ENCODE measurements at places on chromosomes 4 and X.

- DNase-seq, result no peak
Measured at GRCh38 chr4:38166082-38166481, 205.9 kb downstream of the PTTG2 start.

- no peak for DNase-seq
Measured at GRCh38 chr4:125979950-125980349, 665.2 kb downstream of the FAT4 start.

GRCh38 chrX:11558972-11559371, 106.7 kb downstream of the ARHGAP6 start:
- no peak for DNase-seq

DNA sequence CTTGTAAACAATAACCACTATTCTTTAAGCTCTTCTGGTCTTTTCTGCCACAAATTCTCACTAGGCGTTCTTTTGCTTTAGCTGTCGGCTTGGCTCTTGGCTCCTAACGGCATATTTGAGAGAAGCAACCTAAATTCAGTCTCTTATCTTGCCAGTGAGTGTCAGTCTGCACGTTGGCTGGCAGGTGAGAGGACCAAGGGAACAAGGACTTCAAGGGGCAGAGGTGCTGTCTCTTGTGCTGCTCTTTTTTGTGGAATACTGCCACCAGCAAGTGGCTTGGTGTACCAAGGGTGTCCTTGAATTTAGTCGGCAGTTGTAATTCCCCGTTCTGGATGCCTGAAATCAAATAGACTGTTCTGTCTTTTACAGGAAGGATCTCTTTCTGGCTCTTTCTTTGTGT, 77.8 kb upstream of the SLC4A4 start:
- no peak for DNase-seq

DNA sequence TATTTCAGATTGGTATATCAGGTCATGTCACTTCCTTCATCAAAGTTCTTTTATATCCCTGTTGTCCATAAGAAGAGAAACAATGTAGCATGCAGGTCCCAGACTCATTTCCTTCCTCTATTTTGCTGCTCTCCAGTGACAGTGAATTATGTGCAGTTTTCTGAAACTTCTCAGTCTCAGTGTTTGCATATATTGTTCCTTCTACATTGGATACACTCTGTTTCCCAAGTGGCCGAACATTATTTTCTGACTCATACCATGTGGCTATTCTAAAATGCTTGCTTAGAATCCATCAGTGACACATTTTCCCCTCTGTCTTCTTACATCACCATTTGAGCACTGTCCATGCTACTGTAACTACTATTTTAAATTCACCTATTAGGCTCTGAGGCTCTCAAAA, 305.7 kb downstream of the PDHA2 start:
- no peak for DNase-seq

GRCh38 chrX:107603429-107604159, 24.7 kb upstream of the PRPS1 start:
- DNase-seq, result no peak

DNA sequence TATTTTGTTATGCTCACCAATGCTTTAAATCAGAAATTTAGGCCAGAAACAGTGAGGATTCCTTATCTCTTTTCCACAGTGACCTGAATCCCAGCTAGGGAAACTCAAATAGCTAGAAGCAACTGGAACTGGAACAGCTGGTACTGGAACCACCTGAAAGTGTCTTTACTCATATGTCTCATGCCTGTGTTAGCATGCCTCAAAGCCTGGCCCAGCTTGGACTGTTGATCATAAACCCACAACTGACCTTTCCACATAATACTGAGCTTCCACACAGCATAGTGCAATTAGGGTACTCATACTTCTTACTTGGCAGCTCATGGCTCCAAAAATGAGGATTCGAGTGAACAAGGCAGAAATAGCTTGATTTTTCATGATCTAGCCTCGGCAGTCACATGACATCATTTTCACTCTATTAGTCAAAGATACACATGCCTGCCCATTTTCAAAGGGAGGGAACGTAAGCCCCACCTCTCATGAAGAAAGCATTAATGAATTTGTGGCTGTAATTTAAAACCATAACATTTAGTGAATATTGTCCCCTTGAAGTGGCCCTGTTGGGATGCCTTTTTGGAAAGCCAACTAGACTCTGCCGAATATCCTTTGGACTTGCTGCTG, 80.8 kb upstream of the ACSL1 start:
- no peak for DNase-seq

DNA sequence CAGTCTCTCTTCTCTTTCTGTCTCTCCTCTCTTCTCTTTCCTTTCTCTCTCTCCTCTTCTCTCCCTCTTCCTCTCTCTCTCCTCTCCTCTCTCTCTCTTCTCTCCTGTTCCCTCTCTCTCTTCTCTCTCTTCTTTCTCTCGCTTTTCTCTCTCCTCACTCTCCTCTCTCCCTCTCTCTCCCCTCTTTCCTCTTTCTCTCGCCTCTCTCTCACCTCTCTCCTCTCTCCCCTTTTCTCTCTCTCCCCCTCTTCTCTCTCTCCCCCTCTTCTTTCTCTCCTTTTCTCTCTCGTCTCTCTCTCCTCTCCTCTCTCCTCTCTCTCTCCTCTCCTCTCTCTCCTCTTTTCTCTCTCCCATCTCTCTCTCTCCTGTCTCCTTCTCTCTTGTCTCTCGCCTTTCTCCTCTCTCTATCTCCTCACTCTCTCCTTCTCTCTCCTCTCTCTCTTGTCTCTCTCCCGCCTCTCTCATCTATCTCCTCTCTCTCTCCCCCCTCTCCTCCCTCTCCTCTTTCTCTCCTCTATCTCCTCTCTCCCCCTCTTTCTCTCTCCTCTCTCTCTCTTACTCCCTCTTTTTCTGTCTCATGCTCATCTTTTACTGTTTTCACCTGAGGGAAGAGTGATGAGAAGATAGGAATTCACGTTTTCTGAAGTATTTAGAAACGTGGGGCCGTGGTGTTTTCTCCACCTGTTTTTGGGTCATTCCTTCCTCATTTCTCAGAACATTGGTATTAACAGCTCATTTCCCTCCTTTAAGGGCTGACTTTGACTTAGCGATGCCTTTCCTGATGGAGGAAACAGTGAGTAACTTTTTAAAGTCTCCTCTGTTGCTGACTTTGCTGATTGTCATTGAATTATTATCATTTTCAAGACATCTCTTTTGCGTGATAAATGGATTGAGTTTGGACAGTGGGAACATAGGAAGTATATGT, 80.6 kb upstream of the CD99 start:
- DNase-seq, result no peak

- DNase-seq, result peak; percentile 50
Measured at GRCh38 chrX:131830400-131831184, 192.5 kb upstream of the STK26 start.

- DNase-seq, result no peak
Measured at GRCh38 chr4:153207567-153207966, 3.3 kb downstream of the TRIM2 start.

GRCh38 chr4:123083646-123084045, 161.2 kb upstream of the NUDT6 start:
- DNase-seq, result no peak

GRCh38 chrX:29746326-29746725, 469.0 kb upstream of the MAGEB2 start:
- no peak for DNase-seq

DNA sequence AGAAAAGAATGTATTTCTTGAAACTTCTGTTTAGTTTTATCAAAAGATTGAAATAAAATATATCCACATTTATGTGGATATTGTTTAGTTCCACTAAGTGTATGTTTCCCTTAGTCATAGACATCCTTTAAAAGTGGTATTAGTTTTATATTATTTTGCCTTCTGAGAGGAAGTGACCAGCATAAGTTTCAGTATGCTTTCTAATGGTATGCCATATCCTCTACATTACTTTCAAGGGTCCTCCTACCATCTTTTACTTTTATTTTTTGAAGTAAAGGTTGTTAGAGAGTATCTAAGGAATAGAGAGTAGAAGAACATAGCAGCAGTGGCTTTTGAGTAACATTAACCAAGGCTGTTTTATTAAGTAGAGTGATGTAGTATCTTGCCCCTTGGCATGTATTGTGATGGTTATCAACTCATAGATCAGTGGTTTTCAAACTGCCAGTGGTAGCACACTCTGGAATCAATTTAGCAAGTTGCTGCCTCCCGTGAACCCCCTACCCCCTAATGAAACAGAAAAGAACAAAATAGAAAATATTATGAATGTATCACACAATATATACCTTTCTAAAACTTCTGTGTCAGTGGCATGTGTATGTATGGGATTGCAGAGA, 44.8 kb downstream of the RBPJ start:
- no peak for DNase-seq

DNA sequence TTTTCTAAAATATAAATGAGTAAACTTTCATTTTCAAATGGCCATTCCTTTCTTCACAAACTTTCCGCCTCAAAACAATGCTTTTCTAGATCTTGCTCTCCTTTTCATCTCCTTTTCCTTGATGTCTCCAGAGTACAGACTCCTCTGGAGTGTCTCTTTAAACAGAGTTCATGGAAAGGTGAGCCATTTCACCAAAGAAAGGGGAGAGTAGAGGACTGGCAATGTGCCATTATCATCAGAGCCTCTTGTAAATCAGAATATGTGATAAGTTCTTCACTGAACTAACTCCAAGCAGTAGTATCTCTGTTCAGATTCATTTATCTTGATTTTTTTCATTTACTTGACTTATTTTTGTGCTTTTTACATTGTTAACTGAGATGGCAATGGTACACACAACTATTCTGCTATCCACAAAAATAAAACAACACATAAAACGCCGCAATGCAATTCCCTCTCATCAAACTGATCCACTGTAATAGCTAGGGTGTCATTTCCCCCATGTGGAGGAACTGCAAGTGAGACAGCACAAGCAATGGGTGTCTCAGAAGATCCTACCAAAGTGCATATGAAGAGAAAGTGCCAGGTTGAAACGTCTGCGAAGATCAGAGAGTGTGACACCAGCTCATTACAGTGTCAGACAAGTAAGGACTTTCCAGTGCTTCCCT, 125.4 kb downstream of the RASL11B start:
- no peak for DNase-seq

DNA sequence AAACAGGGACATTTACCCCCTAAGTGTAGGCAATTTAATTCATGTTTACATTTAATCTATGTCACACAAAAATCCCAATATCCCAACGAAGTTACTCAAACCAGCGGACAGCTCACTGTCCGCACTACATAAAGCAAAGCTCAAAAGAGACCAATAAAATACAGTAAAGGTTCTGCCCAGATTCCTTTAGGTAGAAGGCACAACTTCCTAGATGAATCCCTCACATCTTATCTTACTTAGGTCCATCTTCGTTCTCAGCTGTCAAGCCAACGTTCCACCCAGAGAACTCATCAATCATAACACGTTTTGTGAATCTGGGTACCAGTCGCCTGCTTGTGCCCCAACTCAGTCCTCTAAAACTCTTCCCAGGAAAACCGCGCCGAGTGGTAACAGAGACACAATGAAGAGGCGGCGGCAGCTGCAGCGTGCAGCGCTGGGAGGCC, 1.7 kb downstream of the HNRNPDL start:
- no peak for DNase-seq

DNA sequence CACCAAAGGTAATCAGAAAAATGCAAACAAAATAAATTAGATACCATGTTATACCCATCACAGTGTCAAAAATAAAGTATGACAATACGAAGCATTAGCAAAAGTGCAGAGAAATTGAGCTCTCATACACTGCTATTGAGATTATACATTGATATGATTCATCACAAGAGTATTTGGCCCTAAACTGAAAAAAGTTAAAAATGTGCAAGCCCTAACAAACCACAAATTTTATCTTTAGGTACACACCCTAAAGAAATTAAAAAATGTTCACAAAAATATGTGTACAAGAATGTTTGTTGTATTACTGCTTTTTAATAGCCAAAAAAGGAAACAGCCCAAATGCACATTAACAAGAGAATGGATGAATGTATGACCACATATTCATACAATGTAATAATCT, 137.9 kb upstream of the MAGEA10 start:
- DNase-seq, result no peak

DNA sequence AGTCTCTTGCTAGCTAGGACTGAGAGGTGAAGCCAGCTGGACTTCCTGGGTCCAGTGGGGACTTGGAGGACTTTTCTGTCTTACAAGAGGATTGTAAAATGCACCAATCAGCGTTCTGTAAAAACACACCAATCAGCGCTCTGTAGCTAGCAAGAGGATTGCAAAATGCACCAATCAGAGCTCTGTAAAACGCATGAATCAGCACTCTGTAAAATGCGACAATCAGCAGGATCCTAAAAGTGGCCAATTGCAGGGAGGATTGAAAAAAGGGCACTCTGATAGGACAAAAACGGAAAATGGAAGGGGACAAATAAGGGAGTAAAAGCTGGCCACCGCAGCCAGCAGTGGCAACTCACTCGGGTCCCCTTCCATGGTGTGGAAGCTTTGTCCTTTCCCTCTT, 65.6 kb upstream of the DUSP21 start:
- DNase-seq, result no peak

- no peak for DNase-seq
Measured at GRCh38 chr4:85701861-85702321, 226.9 kb downstream of the ARHGAP24 start.

- no peak for DNase-seq
Measured at GRCh38 chrX:102558607-102559006, 40.7 kb upstream of the ARMCX5 start.

- no peak for DNase-seq
Measured at GRCh38 chrX:148552775-148553174, 52.4 kb downstream of the AFF2 start.

DNA sequence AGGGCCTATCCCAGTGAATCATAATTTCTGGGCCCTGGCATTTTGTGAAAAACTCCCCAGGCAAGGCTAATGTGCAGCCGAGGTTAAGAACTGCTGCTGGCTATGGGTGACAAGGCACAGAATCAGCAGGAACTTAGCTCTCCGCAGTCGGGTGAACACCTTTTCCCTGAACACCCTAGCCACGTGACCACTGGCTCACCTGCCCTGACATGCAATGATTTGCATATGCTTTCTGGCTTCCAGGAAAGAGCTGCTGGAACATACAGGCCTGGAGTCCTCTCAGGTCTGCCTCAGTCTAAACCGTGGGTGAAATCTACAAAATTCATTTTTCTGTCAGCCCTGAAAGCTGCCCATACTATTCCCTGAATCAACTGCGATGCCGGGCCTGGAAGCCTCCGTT, 56.6 kb downstream of the ZNF827 start:
- DNase-seq, result no peak

DNA sequence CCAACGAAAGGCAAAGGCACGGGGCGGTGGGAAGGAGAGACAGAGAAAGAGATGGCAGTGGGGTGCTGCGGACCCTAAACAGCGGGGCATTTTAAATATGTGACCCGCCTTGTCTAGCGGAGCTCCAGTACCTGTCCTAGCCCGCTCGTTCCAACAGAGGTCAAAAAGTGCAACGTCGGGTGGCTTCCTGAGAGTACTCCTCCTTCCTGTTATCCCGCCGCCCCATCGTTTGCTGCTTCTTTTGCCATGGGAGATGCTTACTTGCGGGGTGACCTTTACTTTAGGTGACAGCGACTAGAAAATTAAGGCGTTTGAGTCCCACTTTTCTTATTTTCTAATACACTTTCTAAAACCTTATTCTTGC, 735 bp downstream of the NRK start:
- no peak for DNase-seq

GRCh38 chr4:171334549-171334948, 478.7 kb upstream of the GALNTL6 start:
- no peak for DNase-seq

GRCh38 chr4:121377076-121377475, 3.7 kb downstream of the QRFPR start:
- no peak for DNase-seq
